ENCODE measurements at places on chromosomes 2 and 18.

GRCh38 chr2:25238920-25239319, 70.5 kb upstream of the POMC start:
- DNase-seq = no peak

- no peak for DNase-seq
Measured at GRCh38 chr2:202950592-202950991, 38.5 kb downstream of the CARF start.

DNA sequence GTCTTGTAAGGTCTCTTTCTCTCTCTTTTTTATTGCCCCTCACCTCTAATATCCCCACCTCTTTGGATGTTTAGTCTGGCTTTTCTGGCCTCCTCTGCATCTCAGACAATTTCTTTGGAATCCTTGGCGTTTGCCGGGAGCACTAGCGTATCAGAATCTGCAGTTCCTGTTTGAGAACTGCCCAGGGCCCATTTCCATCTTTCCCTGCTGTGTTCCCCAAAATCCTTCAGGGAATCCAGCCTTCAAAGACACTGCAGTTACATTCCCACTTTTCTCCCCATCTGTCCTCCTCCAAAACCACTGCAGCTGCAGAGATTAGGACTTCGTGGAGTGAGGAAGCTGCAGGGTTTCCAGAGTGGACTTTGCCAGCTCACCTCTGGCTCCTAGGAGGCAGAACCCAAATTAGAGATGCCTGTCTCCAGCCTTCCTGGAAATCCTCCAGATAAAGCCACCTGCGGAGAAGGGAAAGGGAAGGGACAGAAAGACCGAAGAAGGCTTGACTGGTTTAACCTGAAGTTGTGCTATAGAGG, 2.7 kb downstream of the VSNL1 start:
- DNase-seq = no peak

DNA sequence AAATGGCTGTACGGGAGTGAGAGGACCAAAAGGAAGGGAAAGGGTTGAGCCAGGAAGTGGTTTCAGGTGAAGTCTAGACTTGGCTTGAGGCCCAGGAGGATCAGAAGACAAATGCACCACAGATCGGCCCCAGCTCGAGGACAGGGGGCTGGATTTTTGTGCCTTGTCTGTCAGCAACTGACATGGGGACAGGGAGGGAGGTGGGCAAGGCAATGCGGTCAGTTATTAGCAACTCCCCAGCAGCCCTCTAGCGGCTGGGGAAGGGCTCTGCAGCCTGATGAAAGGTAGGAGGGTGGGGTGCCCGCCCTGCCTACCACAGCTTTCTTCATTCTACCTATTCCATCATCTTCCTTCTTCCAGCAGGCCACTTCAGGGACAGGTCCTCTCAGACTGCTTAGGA, 50.0 kb downstream of the CPO start:
- DNase-seq = peak; percentile 3

GRCh38 chr2:70935468-70936164, at the start of gene ATP6V1B1:
ATP6V1B1 (plus strand) TSS chr2:70935900; CDS start chr2:70935955, 55 bp downstream.
- DNase-seq = no peak
